ENCODE measurements at places on chromosomes 7 and 10.
A peak's percentile ranks its signal among the peaks of the same experiment; 100 is the strongest.

GRCh38 chr7:142131439-142132185 lies 20.1 kb downstream of the MGAM2 start:
- no peak for DNase-seq

DNA sequence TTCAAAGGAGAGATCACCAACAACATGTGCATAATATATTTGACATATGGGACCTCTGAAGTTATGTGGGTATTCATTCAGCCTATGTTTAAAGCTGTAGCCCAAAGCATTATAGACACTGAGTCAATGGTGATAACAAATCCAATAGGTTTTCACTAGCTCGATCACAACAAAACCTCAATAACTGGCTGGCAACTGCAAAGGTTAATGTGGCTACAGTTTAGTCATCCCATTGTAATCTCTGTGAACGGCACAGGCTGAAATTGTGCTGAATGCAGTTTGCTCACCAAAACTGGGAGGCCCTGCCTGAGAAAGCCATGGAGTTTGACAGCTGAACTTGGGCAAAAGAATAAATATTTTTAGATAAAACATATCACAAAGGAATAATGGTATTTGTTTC lies 152.4 kb upstream of the ADO start:
- DNase-seq, result peak; percentile 9

- DNase-seq, result no peak
Observed at GRCh38 chr7:78121888-78122287, 323.3 kb downstream of the PHTF2 start.

GRCh38 chr7:7742223-7742622 lies 23.8 kb upstream of the RPA3 start:
- DNase-seq, result no peak

GRCh38 chr10:52801947-52802346 lies 29.4 kb upstream of the MBL2 start:
- no peak for DNase-seq

DNA sequence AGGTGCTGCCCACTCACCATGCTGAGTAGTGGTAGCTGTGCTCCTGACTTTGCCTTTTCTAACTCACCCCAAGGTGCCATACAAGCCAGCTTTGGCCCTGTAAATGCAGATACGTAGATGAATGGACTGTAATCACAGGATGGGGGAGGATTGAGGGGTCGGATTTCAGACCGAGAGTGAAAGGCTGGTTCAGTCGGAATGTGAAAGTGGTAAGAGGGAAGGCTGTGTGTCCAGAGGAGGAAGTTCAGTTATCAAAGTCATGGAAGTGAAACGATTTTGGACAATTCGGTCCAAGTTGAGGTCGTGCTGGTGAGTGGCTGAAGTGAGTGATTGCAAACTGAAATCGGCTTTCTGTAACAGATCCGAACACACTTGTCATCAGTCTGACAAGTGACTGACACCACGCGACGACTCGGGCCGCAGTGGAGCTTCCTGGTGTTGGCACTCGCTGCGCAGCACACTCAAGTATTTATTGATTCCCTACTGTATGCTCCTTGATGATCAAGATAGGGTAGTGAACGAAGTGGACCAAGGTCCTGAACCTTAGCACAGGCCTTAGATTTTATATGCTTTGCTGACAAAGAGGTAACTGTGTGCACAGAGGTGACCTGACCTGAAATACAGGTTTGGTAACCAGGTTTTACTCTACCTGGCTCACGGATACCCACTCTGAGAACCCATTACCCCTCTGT lies 10.5 kb downstream of the ZNF282 start:
- no peak for DNase-seq

Data from HS-27A (cell line).